ENCODE measurements at places on chromosomes 4 and X. TPM values are rescaled to one million over a fixed set of nuclear protein-coding genes. Genes with fewer than 3 reads are reported as not detected.

Gene MAGEE1
- 8.6 TPM for total RNA-seq

Gene NAT8L
- 9.2 TPM for total RNA-seq

Gene ARHGAP6
- total RNA-seq = 5.1 TPM

Gene GABRE
- 18.7 TPM for total RNA-seq

Gene PCDH7
- total RNA-seq = 92.5 TPM

Gene RBM46
- total RNA-seq = 0.27 TPM

Gene STOX2
- total RNA-seq = 44.2 TPM

Gene FANCB
- 14.2 TPM for total RNA-seq

Gene NHS
- total RNA-seq = 7.3 TPM

Gene SH3BGRL
- total RNA-seq = 64.1 TPM

Gene PRRG3
- 6.5 TPM for total RNA-seq

Gene TMEM35A
- 37.2 TPM for total RNA-seq
